Stimulated activated CD8-positive, alpha-beta memory T cell treated with anti-CD3 and anti-CD28 coated beads, Interleukin-7, amount 100 ng/mL, for 1 hour (primary cell): ENCODE measurements at places on chromosomes 11 and 22.

GRCh38 chr11:1568441-1568911 lies 3.6 kb downstream of the DUSP8 start:
- no peak for DNase-seq

- DNase-seq, result peak; percentile 76
These were observed at the start of gene MED15 for GRCh38 chr22:20507253-20508066. Gene MED15, plus strand, starts transcription at chr22:20507610. Its CDS starts 69 bp downstream, at chr22:20507679.

GRCh38 chr11:93532281-93532789 lies 10.9 kb downstream of the SMCO4 start:
- DNase-seq, result no peak

DNA sequence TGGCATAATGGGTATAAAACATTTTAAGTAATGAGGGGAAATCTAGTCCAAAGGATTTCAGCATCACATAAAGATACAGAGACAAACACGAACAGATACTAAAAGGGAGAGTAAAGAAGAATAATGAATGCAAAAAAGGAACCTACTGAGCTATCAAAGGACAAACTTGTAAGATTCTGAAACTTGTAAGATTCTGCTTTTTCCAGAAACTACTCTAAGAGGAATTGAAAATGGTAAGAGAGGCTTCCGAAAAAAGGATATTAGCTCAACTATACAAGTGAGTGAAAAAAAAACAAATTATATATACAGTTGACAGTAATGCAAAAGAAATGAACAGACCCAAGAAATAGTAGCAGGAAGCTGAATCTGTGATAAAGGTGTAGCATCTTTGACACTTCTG lies 37.7 kb downstream of the POLD3 start:
- no peak for DNase-seq

DNA sequence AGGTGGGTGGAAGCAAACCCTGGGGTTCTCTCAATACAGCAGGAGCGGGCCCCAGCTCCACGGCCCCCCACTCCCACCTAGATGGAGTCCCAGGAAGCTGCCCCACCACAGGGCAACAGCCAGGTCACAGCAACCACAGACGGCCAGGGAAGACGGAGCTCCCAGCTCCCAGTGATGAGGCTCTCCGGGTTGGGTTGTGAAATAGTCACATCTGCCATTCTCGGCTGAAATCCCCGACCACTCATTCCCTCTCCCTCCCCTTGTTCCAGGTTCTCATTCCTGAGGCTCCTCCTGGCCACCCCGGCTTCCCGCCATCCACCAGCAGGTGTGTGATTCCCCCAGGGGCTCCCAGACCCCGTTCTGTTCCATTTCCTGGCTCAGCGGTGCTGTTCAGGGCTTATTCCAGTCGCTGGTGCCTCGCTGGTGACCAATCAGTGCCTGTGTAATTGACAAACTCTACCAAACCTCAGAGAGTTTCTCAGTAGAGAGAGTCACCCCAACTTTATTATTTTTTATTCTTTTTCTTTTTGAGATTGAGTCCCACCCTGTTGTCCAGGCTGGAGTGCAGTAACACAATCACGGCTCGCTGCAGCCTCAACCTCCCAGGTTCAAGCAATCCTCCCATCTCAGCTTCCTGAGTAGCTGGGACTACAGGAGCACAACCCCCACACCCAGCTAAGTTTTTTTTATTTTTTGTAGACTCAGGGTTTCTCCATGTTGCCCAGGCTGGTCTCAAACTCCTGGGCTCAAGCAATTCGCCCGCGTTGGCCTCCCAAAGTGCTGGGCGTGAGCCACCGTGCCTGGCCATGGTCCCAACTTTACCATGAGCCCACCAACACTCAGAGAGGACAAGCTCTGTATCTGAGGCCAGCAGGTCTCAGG lies 63.2 kb downstream of the SHANK2 start:
- DNase-seq, result no peak

GRCh38 chr22:42052765-42053164 lies 17.8 kb downstream of the NAGA start:
- no peak for DNase-seq

DNA sequence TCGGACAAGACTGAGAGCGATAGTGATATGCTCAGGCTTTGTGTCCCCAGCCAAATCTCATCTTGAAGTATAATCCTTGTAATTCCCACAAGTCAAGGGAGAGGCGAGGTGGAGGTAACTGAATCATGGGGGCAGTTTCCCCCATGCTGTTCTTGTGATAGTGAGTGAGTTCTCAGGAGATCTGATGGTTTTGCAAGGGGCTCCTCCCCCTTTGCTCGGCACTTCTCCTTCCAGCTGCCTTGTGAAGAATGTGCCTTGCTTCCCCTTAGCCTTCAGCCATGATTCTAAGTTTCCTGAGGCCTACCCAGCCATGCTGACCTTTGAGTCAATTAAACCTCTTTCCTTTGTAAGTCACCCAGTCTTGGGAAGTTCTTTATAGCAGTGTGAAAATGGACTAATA lies 7.5 kb upstream of the FOLR2 start:
- DNase-seq, result no peak

- DNase-seq, result no peak
These were observed 41.1 kb downstream of the OSBPL5 start for GRCh38 chr11:3123761-3124733.

- DNase-seq, result no peak
These were observed 90.5 kb upstream of the XKR3 start for GRCh38 chr22:16915701-16916100.

DNA sequence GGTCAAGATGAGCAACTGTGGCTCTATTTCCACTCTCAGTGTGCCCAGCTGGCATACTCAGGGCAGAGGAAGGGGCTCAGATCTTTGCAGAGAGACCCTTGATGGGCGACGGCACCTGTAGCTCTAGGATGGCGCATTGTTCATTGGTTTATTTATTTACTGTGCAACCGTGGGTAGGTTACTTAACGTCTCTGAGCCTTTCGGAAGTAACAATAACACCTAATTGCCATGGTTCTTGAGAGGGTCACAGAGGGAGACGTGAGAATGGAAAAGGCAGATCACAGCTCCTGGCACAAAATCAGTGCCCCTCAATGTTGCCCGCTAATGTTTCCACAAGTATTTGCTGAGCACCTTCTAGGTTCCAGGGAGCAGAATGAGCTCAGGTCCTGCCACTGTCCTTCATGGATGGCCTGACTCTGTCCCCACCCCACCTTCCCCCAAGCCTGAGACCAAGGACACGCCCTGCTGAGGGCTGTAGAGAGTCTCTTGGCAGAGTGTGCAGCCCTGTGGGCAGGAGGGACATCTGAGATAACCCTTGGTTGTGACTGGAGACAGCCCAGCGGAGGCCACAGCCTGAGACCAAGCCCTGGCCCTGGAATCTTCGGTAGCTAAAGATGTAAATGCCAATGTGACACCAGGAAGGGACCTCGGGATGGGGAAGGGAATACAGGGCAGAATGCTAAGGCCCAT lies 780 bp upstream of the ALDH3B2 start:
- no peak for DNase-seq

- DNase-seq, result no peak
These were observed 326.6 kb upstream of the LRRC4C start for GRCh38 chr11:41786087-41786486.
